ENCODE measurements at places on chromosomes 2 and 18.

DNA sequence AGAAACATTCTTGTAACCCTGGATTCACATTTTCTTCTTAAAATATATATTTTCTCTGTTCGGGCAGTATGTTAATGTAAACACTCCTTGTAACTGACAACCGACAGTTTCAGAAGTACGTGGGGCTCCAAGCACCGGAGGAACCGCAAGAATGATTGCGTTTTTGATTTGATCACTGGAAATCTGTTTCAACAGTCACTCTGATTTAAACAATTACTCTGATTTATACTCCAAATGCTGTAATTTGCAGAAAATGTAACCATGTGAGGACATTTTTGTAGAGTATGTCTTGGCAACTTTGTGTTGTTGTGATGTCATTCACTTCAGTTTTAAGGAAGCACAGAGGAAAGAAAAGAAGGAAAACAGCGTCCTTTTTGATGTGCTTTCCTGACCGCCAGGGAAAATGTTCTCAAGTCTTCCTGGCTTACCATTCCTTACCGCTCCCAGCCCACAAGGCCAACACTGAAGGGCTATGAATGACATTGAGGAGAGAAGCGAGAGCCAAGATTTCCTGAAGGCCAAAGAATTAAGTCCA is 77.7 kb downstream of the APOB start:
- DNase-seq, result no peak

DNA sequence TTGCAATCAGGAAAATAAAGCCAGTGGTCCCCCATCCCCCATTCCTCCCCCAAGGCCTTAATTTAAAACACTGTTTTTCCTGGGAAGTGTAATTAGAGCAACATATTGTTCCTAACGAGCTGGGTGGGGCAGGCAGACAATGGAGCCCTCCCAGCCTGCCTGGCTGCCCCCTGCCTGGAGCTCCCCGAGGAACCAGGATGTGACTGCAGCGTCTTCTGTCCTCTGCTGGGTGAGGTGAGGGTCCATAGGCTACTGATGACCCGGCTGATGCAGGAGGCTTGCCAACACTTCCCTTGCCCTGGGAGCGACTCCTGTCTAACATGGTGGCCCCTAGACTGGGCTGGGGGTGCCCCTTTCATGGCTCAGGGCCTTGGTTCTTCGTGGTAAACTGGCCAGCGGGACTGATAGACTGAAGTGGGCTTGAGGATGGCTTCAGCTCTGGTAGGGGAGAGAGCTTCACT is 152.4 kb downstream of the DYSF start:
- no peak for DNase-seq

GRCh38 chr18:78151234-78151633 is 828.4 kb upstream of the SALL3 start:
- DNase-seq, result no peak

GRCh38 chr2:98769114-98769476 is 38.2 kb upstream of the MGAT4A start:
- no peak for DNase-seq

GRCh38 chr18:77550625-77551024 is 301.0 kb downstream of the GALR1 start:
- no peak for DNase-seq

DNA sequence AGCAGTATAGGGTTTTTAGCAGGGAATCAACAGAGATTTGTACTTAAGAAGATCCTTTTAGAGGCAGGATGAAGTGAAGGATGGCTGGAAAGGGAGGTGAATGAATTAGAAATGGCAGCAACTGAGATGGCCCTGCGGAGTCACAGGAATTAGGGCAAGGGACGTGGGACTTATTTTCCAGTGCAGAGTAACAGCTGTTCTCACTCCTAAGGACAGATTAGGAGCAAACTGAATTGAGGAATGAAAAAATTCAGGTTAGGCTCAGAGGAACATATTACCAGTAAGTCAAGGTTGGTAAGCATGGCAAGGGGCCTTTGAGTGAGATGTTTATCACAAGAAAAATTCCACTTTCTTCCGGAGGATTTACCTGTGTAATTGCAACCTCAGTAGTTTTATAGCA is 34.4 kb downstream of the COL4A3 start:
- DNase-seq, result no peak

GRCh38 chr2:26745609-26746327 is 18.3 kb upstream of the SLC35F6 start:
- peak; percentile 47 for DNase-seq

DNA sequence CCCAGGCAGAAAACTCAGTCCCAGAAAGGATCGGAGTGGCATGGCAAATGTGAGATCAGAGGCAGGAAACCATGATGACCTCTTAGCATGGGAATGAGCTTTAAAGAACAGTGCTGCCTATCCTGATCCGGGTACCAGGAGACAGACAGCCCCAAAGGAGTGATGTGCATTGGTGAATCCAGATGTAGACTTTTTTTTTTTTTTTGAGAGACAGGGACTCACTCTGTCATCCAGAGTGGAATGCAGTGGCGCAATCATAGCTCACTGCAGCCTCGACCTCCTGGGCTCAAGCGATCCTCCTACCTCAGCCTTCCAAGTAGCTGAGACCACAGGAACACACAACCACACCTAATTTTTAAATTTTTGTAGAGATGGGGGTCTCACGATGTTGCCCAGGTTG is 122.7 kb downstream of the VAPA start:
- no peak for DNase-seq

DNA sequence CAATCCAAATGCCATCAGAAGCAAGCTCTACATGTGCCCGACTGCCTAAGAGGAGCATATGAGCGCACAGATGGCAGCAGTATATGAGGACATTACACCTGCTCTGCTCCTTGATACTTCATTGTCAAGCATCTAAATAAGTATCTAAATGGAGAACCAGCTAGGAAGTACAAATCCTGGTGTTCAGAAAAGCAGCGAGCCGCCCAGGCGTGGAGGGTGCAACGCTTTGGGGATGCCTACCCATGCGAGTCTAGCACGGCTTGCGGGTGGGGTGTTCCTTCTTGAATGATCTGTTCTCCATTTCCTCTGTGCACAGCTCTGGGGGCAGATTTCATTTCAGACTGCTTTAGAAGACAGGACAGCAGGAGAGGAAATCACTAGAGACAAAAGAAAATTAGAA is 63.0 kb upstream of the BCL2L11 start:
- no peak for DNase-seq

- DNase-seq, result no peak
These were observed 131.2 kb downstream of the CBLN2 start for GRCh38 chr18:72412927-72413326.

- no peak for DNase-seq
These were observed 94.6 kb downstream of the PTH2R start for GRCh38 chr2:208501206-208501605.

- DNase-seq, result no peak
These were observed 28.5 kb upstream of the YES1 start for GRCh38 chr18:840516-840915.

DNA sequence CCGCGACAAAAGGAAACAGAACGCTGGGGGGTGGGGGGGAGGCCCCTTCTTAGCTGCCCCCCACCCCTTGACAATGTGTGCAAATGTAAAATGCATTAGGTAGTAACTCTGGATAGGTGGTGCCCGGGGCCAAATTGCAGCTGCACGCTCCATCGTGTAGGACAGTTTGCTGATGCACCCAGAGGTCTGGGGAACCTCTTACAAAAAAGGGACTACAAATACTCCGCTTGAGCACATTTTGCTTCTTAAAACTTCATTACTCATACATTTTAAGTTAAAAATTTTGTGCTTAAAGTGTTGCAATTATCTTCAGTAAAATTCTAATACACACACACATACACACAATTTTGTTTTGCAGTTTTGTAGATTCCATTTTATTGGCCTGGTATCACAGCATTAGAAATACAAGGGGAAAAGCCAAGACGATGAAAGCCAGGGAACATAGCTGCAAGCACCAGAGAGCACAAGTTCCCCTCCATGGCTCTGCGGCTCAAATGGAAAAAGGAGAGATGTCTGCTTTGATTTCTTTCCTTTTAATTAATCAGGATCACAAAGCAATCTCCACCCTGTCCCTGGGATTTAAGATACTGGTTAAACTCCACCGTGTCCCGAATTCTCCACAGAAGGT is 582.1 kb downstream of the ZEB2 start:
- DNase-seq, result no peak

DNA sequence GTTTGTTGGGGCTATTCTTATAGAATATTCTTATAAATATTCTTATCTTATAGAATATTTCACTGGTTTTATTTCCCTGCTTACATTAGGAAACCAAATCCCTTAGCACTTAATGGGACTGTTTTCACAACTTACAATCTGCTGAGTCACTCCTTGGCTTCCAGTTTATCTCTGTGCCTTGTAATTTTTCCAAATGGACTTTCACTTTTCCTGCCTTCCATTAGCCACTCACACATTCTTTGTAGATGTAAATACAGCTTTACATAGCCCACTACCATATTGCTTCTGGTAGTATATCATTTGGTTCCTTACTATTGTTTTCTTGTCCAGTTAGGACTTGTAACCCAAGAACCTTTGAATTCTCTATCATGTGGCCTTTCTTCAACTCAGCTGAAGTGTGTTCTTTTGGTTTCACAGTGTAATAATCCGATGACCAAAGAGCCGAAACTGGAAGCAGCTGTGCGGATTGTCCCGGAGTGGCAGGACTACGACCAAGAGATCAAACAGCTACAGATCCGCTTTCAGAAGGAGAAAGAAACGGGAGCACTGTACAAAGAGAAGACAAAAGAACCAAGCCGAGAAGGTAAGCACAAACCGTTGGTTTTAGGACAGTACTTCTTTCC is 96.1 kb downstream of the UGGT1 start:
- DNase-seq, result peak; percentile 11

DNA sequence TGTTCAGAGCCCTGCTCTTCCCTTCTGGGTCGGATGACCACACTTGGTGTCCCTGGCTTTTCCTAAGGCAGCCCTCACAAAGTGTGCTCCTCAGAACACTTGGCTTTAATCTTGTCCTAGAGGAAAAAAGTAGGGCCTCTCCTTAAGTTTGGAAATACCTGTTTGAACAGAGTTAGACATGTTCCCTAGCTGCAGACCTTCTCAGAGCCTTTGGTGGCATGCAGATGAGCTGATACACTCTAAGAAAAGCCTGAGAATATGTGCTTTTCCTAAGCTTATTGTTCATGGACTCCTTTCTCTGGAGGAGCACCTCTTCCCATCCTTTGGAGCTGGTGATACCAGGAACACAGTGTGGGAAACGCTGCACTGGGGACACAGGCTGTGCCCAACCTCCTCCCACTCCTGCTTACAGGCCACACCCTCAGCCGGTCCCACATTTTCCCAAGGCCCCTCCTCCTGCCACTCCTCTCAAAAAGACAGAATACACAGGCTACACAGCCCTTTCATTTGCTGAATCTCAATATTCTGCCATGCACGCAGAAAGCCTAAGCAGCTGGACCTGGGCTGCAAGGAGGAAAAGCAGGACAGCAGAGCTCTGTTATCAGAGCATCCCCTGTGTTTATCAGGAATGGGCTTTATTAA is 443.6 kb downstream of the NBAS start:
- DNase-seq, result no peak

DNA sequence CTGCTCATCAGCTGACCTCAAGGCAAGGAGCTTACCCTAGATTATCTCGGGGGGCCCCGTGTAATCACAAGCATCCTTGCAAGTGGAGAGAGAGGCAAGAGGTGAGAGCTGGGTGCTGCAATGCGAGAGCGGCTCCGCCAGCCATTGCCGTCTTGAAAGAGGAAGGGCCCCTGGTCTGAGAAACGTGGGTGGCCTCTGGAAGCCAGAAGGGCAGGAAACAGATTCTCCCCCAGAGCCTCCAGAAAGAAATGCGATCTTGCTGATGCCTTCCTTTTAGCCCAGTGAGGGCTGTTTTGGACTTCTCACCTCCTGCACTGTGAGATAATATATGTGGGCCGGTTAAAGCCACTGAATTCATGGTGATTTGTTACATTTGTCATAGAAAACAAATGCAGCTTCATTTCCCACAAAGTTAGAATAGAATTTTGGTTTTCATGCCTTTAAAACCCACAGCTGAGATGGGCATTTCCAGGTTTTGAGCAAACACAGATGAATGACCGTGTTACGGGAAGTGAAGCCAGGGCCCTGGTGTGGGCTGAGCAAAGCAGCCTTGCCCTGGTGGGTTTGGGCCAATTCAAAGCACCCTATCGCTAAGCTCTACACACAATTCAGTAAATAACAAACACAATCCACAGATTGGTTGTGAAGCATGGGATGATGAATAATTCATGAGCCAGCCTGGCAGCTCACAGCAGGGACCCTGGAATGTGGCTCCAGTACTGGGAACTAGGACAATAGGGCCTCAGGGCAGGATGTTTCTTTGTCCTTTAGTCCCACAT is 319.9 kb upstream of the HS6ST1 start:
- no peak for DNase-seq

DNA sequence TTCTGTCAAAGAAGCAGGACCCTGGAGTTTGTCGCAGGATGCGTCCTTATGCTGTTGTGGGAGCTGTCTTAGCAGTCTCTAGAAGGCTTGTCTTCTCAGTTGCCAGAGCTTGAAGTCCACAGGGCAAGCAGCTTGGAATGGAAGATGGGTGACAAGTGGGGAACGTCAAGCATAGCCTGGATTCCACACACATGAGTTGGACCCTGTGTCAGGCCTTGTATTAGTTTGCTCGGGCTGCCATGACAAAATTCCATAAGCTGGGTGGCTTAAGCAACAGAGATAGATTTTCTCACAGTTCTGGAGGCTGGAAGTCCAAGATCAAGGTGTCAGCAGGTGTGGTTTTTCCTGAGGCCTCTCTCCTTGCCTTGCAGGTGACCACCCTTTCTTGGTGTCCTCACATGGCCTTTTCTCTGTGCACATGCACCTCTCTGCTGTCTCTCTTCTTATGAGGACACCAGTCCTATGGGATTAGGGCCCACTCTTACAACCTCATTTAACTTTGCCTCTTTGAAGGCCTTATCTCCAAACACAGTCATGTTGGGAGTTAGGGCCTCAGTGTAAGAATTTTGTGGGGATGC is 51.3 kb downstream of the THNSL2 start:
- no peak for DNase-seq

GRCh38 chr2:113980946-113981345 is 91.1 kb downstream of the ACTR3 start:
- DNase-seq, result no peak

GRCh38 chr2:80748592-80748991 is 444.0 kb upstream of the LRRTM1 start:
- DNase-seq, result no peak

DNA sequence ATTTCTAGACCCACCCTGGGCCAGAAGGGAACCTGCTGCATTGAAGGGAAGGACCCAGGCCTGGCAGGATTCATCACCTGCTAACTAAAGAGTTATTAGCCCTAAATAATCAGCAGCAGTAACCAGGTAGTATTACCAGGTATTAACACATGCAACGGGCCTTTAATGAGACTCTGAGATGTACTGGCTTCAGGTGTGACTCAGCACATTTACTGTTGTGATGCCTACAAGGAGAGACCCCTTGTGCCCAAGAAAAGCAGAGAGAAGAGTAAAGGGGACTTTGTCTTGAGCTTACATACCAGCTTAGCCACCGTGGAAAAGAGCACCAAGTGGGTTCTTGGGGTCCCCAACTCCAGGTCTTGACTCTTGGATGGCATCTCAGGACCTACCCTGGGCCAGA is 243.1 kb upstream of the SLC39A10 start:
- DNase-seq, result no peak

Measured in kidney glomerular epithelial cell (primary cell).